ENCODE measurements at places on chromosomes 3 and 15.

DNA sequence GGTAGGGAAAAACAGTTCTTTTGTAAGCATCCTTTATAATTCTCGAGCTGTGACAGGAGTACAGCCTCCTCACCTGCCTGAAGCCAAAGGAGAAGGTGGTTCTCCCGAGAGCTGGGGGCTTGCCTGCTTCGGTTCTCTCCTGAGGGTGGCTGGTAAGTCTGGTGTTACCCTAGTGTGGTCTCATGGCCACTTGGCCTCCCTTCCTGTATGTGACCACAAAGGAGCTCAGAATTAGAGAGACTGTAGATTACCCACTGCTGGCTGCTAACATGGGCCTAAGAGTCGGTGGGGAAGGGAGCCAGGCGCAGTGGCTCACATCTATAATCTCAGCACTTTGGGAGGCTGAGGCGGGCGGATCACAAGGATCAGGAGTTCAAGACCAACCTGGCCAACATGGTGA is 12.6 kb downstream of the PDHB start:
- DNase-seq: no peak

DNA sequence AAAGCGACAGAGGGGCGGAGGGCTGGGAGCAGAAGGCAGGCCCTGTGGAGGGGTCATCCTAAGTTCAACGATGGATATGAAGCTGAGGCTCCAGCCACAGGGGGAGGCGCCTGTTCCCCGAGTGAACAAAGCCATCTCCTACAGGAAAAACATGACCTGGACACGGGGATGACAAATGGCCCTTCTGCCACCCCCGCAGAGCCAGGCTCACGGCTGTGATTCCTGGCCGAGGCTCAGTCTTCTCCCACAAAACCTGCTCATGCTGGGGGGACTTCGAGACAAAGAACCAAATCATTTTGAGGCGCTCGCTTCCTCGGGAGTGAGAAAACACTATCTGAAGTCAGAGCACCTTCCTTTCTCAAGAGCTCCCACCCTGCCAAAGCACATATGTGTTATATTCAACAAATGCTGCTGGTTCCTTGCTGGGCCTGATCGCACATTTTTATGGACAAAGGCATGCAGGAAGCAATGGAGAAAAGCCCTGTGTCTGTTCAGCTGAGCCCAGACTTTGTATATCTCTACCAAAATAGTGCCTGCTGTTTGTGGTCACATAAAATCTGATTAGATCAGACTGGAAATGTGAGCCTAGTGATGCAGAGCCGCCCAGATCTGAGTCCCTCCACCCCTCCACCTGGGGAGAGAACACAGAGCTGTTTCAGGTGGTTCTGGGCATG is 5.6 kb downstream of the RBP1 start:
- no peak for DNase-seq

DNA sequence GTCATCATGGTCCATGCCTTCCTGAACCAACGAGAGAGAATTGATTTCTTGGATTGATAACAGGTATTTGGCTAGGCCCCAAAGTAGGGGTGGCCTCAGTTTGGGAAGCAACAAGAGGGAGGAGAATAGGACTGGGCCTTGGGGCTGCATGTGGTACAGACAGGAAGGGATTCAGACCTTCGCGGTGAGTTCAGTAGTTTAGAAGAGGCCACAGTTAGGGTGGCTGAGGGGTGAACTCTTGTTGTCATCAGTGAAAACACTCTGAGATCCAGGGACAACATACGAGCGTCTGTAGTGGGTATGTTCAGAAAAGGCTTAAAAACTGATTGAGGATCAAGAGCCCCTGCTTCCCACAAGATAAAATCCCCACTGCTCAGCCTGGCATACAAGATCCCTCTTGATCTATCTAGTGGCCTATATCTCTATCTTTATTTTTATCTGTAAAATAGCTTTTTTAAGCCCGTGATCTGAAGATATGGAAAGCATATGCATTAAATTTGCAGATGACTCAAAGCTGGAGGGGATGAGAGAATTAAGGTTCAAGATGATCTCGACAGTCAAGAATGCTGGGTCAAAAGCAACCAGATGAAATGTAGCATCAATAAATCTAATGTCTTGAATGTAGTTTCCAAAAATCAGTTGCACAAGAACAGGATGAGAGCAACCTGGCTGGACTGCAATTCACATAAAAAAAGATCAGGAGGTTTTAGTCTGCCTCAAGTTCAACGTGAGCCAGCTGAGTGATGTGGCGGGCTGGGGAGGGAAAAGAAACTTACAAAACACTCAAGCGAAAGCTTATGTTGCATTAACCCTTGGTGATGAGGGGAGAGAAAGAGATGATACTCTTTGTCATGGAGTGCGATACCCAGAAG is 221.1 kb upstream of the TLE3 start:
- DNase-seq: no peak

DNA sequence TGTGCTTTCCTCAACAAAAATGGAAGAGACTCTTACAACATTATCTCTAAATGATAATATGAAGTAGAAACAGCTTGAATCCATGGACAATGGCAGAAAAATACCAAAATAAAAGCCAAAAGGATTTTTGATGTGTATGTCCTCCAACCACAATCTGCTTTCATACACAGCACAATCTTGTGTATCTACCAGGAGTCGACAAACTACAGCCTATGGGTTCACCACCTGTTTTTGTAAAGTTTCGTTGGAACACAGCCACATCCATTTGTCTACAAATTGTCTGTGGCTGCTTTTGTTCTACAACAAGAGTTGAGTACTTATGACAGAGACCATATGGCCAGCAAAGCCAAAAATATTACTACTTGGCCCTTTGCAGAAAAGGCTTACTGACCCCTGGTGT is 88.7 kb upstream of the UBE2E2 start:
- DNase-seq: no peak

DNA sequence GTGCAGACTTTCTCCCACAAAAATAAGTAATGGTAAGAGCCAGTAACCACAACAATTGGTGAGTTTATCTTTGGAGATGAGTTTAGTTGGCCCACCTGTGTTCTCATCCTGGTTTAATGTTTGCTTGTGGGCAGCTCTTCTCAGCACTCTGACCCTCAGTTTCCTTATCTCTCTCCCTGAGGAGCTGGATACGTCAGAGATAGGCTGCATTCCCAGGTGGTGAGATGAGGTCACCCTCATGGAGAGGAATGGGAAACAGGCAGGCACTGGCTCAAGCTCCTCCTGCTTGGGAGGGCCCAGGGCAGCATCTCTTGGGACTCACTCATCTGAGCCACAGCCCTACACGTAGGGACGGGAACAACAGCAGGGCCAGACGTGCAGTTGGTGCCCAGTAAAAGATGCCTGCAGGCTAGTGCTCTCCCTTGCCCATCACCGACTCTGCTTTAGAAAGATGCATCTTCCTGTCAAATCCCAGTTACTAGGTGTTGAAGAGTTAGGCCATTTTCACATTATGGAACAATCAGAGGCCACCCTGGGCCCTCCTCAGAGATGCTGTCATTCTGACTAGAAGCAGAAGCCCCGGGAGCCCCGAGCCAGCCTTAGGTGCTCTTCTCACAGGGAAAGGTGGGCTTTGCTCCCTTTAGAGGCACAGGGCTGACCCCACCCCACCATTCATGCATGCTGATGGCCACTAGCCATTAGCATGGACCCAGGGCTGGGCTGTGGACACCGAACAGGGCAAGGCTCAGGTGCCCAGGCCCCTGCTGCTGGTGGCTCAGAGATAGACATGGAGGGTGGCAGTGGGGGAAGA is 59.7 kb downstream of the GRIP2 start:
- DNase-seq: no peak

DNA sequence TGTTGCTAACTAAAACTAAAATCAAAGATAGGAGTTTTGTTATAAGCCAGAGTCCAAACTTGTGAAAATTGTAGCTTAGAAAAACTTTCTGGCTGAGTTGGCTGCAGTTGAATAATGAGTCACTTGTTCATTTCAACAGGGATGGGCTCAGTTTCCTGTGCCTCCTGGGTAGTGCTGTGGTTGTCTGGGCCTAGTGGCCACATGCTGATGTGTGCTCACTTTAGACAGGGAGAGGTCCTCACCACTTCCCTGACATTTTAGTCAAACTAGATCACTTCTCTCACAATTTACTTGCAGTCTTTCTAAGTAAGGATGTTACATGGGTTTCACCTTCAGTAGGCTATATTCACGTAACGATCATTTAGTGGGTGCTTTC is 6.3 kb upstream of the UBE2Q2 start:
- DNase-seq: no peak

DNA sequence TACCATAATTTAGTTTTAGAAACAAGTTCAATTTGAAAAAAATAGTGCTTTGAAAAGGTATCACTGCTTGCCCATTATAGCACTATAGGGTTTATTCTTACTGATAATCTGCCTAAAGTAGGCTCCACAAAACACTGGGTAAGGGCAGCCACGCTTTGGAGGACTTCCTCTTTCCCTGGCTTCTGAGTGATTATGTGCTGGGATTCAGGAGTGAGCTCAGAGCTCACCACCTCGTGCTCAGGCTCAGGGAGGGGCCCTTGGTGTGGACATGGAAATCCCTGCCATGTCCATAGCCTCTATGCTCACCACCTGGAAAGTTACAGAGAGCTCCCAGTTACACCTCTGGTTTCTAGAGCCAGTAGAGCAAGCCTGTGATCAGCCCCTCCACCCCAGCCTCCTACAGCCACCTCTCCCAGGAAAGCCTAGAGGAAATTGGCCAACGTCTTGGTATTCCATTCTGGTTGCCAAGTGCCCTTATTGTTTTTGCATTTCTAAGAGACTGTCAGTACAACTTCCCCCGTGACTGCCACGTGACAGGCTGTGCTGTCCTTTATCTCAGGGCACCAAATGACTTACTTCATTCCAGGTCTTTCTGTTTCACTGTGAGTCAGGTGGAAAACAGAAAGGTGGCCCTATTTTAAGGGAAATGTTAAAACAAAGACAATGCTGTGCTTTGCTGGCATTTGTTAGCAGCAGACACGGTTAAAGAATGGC is 316.0 kb downstream of the RORA start:
- no peak for DNase-seq

All from esophagus squamous epithelium (tissue), 5 donors.